ENCODE measurements at places on chromosomes 3 and 15.

GRCh38 chr3:13202744-13203397, 129.6 kb upstream of the IQSEC1 start:
- no peak for DNase-seq

GRCh38 chr3:119239206-119239820, 1.4 kb downstream of the B4GALT4 start:
- no peak for DNase-seq

DNA sequence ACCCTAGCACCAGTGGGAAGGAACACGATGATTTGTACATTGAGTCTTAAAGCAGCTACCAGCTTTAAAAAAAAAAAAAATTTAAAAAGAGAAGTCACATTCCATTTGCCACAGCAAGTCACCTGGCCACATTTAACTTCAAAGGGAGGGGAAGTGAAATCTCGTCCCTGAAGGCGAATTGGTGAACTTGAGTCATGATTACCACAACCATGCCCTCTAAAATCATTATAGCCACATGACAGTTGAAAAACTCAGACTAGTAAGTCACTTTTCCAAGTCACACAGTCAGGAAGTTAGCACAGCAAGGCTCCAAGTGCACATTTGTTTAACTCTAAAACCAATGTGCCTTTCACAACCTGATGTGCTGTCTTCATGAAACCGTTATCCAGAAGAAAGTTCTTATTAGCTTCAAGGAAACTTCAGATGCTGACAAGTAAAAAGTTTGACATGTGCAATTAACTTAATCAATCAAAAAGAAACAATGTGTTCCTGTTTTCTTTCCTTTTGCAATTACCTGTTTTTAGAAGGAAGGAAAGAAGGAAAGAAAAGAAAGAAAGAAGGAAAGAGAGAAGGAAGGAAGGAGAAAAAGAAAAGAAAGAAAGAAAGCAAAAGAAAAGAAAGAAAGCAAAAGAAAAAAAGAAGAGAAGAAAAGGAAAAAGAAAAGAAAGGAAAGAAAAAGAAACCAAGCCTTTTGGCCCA, 8.3 kb upstream of the THSD4 start:
- DNase-seq = no peak

DNA sequence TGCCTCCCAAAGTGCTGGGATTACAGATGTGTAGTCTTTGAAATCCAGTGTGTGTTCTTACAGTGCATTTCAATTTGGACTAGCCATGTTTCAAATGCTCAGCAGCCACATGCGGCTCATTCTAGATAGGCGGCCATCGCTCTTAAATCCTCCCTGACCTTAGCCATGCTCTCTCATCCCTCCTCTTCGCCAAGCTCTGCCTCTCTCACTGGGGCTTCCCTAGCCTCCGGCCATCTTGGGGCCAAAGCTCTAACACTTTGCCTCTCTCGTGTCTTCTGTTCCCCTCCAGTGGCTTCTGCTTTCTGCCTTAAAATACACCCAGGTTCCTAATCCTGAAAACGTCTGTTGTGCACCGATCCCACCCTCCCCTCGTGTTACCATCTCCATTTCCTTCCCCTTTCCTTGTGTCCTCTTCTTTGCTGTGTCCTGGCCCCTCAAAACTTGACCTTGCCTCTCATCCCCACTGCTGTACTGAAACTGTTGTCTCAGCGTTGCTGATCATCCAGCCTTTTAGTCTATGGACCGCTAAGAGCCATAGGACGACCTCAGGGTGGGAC, 1.4 kb upstream of the GHRL start:
- DNase-seq = no peak

- no peak for DNase-seq
Observed at GRCh38 chr3:38647217-38647970, 2.1 kb downstream of the SCN5A start.

DNA sequence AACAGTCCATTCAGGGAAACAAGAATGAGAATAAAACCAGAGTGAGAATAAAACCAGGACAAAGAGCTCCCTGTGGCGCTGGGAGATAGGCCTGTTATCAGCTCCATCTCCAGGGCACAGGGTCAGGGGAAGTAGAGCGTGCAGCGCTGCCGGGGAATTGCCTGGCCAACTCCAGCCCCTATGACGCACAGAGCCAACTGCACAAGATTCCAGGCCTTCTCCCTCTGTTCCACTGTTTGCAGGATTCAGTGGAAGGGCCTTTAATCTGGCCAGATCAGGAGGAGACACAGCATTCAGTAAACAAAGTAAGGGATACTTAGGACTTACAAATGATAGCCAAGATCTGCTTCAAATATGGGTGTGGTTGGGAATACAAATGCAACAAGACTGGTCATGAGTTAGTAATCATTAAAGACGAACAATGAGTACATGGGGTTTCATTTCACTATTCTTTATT, 49.4 kb downstream of the ITGB5 start:
- DNase-seq = no peak

DNA sequence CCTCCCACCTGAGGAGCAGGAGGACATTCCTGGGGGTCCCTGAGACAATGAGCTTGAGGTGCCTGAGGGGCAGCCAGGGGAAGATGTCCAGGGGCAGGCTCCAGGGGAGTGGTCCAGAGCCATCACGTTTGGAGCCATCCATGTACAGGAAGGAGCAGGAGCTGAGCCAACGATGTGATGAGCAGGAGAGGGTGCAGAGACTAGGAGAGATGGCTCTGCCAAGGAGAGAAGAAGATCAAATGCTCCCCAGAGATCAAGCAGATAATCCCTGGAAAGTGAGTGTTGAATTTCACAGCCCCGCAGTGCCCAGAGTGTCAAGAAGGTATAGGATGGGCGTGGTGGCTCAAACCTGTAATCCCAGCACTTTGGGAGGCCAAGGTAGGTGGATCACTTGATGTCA, 97.8 kb upstream of the HERC1 start:
- DNase-seq = no peak

GRCh38 chr3:113354307-113354706, 87.0 kb downstream of the CFAP44 start:
- no peak for DNase-seq

GRCh38 chr3:12982619-12983101, 90.6 kb downstream of the IQSEC1 start:
- DNase-seq = no peak

Measured in amniotic stem cell (primary cell).